G401 (cell line): ENCODE measurements at places on chromosomes 7 and 10.

DNA sequence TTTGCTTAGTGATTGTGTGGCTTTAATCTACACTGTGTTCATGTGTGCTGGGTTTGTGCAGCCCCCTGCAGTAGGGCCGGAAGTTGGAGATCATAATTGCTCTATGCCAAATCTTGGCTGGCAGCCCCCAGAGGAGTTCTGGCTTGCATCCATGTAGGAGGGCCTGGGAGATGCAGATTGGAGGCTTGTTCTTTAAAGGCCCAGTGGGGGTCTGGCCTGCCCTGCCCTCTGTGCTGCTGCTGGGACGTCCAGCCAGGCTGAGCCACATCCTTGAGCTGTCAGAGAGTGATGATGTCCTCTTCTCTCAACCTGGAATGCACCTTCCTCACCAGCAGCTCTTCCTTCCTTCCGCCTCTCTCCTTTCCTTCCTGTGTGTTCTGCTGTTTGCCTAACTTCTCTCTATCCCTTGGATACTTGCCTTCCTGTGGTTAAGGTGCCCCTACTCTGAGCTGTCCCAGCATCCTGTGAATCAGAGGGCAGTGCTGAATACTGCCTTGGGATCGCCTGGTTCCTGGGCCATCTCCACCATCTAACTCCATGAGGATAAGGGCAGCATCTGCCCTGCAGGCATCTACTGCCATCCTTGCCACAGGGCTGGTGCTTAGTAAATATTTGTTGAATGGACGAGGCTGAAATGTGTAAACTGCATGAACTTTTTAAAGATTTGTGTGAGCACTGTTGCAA is 30.2 kb downstream of the DOCK1 start:
- no peak for DNase-seq

DNA sequence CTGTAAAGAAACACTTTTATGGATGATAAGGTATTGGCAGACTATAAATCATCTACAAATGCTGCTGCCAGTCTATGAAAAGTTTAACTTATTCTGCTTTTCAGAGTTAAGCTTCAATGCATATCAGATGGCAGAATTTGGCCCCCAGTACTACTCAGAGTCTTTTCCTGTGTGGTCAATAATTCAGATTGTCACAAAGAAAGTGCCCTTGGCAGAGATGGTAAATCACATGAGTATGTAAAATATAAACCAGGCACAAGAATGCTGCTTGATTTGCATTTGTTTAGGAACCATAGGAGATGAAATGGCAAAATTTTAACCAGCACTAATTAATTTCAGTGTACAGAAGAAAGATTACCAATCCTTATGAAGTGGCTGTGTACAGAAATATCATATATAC is 818.3 kb upstream of the POT1 start:
- DNase-seq = no peak

DNA sequence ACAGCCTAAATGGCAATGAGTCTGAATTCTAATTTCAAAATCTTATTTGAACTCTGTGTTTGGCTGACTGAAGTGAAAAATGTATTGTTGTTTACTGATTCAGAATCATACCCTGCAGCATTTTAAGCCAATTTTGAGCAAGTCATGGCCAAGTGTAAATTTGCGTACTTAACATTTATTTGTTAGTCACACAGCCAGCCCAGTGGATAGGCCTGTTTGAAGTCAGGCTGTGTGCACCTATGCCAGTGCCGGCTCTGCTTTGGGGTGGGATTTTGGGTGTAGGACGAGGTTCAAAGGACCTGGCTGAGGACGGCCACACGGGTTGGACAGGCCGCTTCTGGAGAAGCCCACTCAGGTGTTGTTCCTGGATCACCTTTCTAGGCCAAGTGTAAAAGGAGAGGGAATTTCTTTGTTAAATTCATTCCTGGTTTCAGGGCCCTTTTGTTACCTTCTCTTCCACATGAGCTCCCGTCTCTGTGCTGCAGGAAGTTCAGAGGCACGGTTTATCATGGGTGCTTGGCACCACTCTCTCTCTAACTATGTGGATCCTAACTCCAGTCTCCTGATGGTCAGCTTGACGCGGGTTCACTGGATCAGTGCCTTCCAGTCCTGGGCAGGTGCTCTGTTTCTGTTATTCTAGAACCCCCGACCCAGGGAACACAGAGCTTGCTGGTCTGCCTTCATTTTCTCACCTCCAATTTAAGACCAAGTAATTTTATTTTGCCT is 84.7 kb downstream of the CCNY start:
- no peak for DNase-seq

- DNase-seq = no peak
These were observed 12.9 kb downstream of the UNCX start for GRCh38 chr7:1245524-1246050.

GRCh38 chr7:146661435-146661834 is 544.8 kb downstream of the CNTNAP2 start:
- DNase-seq = no peak

DNA sequence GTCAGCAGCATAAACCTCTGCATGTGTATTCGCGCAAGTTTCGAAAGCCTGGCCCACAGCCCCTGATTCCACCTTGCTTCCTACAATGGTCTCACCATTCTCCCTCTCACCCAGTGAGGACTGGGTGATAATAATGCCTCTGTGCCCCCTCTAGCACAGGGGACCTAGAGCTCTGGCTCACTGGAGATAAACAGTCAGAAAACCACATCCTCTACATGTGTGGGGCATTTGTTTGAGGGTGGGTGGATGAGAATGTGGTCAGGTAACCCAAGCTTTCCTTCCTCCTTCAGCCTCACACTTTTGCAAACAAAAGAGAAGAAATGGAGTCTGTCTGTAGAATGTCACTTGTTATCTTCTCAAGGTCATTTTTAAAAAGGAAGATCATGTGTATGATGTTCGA is 373.5 kb downstream of the KCNMA1 start:
- no peak for DNase-seq

DNA sequence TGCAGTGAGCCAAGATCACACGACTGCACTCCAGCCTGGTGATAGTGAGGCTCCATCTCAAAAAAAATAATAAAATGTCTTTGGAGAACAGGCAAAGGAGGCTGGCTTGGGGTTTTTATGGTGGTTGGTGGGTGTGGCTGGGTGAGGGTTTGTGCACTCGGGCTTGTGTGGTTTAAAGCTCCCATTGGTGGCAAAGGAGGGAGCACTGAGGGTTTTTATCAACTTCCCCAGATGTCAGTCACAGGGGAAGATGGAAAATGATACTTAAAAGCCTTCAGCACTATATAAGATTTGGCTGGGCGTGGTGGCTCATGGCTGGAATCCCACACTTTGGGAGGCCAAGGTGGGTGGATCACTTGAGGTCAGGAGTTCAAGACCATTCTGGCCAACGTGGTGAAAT is 16.3 kb upstream of the RNF216 start:
- DNase-seq = no peak

DNA sequence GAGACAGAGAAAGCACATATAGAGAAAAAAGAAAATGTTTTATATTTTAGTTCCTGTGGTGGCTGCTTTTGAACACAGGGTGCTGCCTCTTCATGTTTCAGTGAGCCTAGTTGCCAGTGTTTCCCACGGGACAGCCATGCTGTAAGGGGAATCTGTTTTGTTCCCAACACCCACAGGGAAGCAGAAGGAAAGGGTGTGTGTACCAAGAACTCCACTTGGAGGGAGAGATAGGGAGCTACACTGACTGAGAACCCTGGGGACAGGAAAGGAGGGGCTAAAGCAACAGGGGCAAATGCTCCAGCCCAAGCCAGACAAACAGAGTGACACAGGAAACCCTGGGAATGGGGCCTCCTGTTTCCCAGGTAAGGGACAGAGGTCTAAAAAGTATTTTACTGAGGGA is 40.2 kb downstream of the FRMPD2 start:
- DNase-seq = no peak

- DNase-seq = no peak
These were observed 11.3 kb downstream of the PLCE1 start for GRCh38 chr10:94005050-94005449.

DNA sequence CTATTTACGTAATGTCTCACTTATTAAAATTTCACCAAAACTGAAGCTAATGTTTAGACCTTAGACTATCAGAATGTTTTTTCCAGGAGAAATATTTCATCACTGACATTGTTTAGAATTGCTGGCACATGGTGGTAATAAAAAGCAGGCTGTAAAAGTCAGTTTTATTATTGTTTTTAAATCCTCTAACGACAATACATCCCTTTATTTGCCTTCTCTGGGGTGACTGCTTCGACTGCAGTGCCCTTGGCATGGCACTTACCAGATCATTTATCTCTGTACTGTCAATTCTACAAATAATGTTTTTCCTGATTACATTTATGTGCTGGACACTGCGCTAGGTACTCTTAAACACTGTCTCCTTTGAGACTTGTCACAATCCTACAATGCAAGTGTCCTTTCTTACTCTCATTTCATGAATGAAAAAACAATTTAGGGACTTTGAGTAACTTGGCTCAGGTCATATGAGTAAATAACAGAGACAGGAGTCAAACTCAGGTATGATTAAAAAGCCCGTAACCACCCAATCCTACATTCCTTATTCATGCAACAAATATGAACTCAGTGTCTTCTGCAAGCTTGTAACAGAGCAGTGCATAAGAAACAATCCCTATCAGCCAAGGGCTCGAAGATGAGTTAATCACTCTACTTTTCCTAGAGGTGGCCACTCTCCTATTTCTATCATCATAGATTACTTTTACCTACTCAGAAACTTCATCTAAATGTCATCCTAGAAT is 5.6 kb upstream of the ING3 start:
- no peak for DNase-seq

- no peak for DNase-seq
These were observed 22.9 kb downstream of the DLD start for GRCh38 chr7:107913851-107914250.

DNA sequence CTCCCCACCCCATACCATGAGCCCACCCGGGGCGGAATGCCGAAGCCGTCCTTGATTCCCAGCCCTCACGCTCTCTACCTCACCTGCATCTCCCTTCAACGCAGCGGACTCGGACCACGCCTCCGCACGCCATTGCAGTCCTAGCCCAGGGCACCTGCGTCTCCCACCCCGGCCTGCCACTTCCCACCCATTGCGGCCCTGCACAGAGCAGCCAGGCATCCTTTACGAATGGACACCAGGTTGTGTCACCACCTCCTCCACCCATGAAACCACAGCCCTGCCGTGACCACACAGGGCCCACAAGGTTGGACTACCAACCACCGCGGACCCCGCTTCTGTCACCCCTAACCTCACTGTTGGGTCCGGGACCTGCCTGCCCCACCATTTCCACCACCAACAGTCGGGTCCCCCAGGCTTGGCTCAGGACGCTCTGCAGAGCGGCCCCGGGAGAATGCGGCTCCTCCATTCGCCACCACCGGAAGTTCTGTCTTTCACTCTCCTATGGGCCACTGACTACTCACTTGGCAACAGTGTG is 232.5 kb downstream of the MAD1L1 start:
- DNase-seq = no peak

GRCh38 chr7:22213081-22213480 is 143.9 kb downstream of the RAPGEF5 start:
- DNase-seq = peak; percentile 44

- DNase-seq = no peak
These were observed 31.9 kb downstream of the FAM107B start for GRCh38 chr10:14742815-14743214.

DNA sequence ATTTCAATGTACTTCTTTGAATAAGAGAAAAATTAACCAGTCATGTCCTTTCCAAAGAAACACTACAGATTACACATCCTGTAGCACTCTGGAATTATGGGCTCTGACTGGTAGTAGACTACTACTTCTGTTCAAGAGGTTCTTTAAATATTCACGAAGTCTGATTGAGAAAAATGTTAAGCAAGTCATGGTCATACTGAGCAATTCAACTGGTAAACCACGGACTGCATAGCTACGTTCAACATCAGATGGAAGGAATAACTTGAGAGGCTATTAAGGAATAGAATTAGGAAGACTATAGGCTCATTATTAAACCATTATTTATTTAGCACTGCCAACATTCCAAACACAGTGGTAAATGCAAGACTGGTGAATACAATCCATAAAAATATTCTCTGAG is 160.8 kb downstream of the IMMP2L start:
- no peak for DNase-seq

- no peak for DNase-seq
These were observed 111.1 kb downstream of the ELMO1 start for GRCh38 chr7:37337522-37337921.

GRCh38 chr10:124697837-124698544 is 46.2 kb downstream of the FAM53B start:
- no peak for DNase-seq

DNA sequence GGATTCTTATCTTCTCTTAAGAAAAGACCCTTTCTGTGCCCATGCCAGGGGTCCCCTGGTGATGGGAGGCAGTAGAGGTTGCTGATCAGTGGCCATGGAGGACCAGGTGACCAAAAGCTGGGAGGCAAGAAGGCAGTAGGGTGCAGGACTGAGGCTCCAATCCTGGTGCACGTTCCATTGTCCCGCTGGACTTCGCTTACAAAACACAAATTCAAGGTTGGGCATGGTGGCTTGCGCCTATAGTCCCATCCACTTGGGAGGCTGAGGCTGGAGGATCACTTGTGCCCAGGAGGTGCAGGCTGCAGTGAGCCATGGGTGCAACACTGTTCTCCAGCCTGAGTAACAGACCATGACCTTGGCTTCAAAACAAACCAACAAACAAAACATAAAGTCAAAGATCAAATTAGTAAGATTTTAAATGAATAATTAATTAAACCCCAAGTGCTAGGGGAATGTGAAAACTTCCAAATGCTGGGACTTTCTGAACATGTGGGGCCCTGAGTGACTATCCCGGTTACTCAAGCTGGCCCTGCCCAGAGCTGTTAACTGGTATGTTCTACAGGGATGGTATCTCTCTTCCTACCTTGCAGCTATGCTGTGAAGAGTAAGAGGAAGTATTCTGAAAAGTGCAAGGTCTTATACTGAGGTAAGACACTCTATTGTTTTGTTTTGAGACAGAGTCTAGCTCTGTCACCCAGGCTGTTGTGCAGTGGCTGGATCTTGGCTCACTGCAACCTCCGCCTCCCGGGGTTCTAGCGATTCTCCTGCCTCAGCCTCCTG is 97.6 kb downstream of the LYZL2 start:
- DNase-seq = no peak

DNA sequence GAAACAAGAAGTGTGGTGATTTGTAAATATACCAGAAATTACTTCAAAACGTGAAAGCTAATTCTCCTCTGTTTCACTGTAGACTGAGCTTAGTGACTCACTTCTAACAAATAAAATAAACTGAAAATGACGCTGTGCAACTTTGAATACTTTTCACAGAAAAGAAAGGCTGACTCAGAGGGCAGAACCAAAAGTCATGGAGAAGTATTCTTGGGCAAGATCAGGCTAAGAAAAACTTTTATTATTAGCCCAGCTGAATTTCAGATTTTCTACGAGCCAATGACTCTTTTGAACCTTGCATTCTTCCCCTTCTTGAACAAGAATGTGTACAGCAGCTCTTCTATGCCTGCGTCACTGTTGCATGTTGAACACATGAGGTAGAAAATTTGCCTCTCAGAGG is 527.3 kb upstream of the GHITM start:
- DNase-seq = no peak

DNA sequence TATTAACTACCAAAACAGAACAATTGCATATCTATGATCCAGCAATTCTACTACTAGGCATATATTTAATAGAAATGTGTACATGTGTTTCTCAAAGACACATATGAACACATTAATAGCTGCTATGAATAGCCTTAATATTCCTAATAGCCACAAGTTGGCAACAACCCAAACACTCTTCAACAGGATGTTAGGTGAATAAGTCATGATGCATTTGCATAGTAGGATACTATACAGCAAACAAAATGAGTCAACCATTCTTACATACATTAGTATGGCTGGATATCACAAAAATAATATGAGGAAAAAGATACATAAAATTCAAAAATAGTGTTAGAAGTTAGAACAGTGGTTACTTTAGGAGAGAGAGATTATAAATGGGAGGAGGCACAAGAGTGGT is 26.8 kb upstream of the ZNF746 start:
- no peak for DNase-seq
